ENCODE measurements at places on chromosomes 2 and 18.

- no peak for DNase-seq
Measured at GRCh38 chr2:239268082-239268481, 132.7 kb downstream of the HDAC4 start.

GRCh38 chr2:176826984-176827668 is 385.5 kb upstream of the HNRNPA3 start:
- no peak for DNase-seq

DNA sequence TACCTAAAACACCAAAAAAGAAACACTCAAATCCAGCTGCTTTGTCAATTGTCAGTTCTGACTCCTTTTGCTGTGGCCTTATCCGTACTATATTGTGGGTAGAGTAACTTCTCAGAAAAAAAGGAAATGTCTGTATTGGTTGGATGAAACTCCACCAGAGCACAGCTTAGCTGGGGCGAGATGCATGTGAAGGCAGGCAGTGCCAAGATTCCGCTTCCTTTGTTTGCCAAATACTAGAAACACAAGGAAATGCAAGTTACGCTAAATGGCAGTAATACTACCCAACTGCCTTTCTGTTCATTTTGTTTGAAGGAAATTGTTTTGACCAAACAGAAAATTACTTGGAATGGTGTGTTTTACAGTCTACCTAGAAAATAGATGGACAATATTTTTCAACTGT is 10.0 kb downstream of the KLF11 start:
- no peak for DNase-seq

DNA sequence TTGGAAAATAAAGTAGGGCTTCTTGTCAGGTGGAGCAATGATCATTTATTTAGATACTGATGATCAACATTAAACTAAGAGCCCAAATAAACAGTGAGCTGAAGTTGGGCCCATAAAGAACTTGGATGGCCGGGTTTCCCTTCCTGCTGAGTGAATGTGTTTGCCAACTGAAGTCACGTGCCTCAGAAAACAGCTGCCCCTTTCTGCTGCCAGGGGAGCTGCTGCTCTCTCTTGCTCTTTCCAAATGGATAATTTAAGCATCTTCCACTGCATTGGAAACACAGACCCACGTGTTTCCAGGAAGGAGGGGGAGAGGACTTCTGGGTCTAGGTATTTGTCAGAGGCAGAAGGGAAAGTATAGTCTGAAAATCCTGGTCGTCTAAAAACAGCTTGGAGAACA is 22.9 kb upstream of the NCKAP5 start:
- DNase-seq = no peak

GRCh38 chr2:145007093-145007959 is 487.4 kb upstream of the ZEB2 start:
- no peak for DNase-seq

GRCh38 chr2:133266926-133267590 is 301.2 kb downstream of the NCKAP5 start:
- DNase-seq = no peak

DNA sequence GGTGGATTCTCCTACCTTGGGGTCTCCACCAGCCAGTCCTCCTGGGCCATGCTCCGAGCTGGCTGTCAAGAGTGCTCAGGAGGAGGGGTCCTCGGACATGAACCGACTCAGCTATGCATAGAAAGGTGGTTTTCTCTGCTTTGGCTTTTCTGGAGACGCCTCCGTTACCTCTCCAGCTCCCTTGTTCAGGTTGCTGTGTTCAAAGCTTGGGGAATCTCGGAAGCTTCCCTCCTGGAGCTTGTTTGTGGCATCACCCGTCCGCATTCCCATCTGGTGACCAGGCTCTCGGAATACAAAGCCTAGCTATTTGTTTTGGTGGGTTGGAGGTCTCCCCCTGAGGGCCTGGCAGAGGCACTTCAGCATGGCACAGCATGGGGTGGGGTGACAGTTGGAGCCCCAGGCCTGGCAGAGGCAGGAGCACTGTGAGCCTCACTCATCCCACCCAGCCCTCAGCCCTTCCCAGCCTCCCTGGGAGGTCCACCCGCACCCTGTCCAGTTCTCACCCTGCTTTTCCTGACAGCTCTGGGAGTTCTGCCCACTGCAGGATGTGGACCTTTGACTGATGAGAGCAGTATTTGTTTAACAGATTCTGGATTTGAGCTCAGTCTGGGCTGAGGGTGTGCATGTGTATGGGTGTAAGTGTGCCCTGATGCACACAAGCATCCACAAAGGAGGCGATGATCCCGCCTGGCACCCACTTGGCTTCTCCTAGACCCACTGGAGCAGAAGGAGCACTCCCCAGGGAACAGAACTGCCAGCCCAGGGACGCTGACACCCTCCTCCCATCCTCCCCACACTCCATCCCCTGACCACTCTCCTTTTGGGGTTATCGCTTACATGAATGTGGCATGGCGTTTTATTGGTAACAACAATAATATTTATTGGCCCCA is 107.3 kb upstream of the HS6ST1 start:
- DNase-seq = no peak
